Caco-2 (cell line): ENCODE measurements at places on chromosomes 6 and 20. TPM values are rescaled to one million over a fixed set of nuclear protein-coding genes. Genes with fewer than 3 reads are reported as not detected.
A peak's percentile ranks its signal among the peaks of the same experiment; 100 is the strongest.

The BLTP3A gene
- total RNA-seq: 40.3 and 41.6 TPM in 2 replicates

The GLP1R gene
- total RNA-seq: not detected in 2 replicates

The NRSN1 gene
- total RNA-seq: not detected in 2 replicates

GRCh38 chr6:129777371-129777770 lies 67.4 kb upstream of the ARHGAP18 start:
- H3K36me3 ChIP-seq: no peaks in the 10 kb centered on the region
- no peaks in the 10 kb centered on the region for H3K4me1 ChIP-seq
- no peak overlapping the region for H3K4me3 ChIP-seq
- no peak overlapping the region for H3K27ac ChIP-seq
- DNase-seq: no peak

The TINAG gene
- total RNA-seq: not detected in 2 replicates

The C20orf141 gene
- not detected in 2 replicates for total RNA-seq

DNA sequence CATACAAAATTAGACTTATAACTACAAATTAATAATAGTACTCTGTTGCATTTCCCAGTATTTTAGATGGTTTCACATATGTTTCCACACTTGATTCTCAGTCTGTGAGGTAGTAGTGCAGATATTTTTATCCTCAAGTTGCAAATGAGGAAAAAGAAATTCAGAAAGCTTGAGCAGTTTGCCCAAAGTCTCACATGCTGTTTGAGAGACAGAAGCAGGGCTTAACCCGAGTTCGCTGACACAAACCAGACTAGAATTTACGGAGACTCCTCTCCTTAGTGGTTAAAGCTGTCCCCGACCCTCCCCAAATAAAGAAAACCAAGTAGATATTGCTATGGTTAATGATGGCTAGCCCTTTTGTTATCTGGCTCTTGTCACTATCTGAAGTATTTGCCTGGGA lies 126.2 kb downstream of the TIAM2 start:
- peak overlapping the region; percentile 10 for H3K27ac ChIP-seq
- peaks cover 10% of the 10 kb centered on the region for H3K4me1 ChIP-seq
- no peak overlapping the region for H3K4me3 ChIP-seq
- no peak for DNase-seq

The TOMM34 gene
- 131 and 139 TPM in 2 replicates for total RNA-seq

DNA sequence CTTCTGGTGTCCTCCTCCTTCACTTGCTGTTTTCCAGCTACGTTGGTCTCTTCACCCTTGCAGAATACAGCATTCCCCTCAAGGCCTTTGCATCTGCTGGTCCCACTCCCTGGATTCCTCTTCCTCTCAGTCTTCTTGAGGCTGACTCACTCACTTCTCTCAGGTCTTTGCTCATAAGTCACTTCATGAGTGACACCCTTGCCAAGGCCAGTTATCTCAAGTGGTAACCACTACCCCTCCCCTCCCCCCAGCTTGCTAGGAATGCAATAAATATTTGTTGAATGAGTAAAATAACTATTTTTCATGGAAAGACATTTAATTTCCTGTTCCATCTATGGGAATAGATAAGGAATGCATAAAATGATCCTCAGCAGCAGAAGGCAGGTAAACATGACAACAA lies 131.7 kb downstream of the PLCB4 start:
- no peaks in the 10 kb centered on the region for H3K36me3 ChIP-seq
- DNase-seq: no peak
- H3K27ac ChIP-seq: no peak overlapping the region

The LGSN gene
- total RNA-seq: 10.8 and 13.2 TPM in 2 replicates

The PI16 gene
- total RNA-seq: not detected in 2 replicates

DNA sequence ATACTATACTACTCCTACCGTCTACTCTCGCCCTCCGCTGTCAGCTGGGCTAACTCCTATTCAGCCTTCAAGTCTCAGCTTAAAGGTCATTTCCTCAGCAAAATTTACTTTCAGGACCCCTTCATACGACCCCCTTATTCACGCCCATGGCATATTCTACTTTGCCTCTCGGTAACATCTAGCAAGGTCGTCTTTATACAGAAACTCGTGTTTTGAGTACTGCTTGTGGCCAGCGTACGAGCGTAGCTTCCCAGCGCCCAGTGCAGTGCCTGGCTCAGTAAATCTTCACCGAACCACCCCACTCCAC lies 546 bp downstream of the CRNKL1 start:
- peaks cover 8% of the 10 kb centered on the region for H3K4me1 ChIP-seq
- peaks cover 3% of the 10 kb centered on the region for H3K36me3 ChIP-seq
- no peak for DNase-seq
- H3K27ac ChIP-seq: peak overlapping the region; percentile 99
- peak overlapping the region; percentile 53 for H3K4me3 ChIP-seq
